ENCODE measurements at places on chromosomes 7 and 10. TPM values are rescaled to one million over a fixed set of nuclear protein-coding genes. Genes with fewer than 3 reads are reported as not detected.

DNA sequence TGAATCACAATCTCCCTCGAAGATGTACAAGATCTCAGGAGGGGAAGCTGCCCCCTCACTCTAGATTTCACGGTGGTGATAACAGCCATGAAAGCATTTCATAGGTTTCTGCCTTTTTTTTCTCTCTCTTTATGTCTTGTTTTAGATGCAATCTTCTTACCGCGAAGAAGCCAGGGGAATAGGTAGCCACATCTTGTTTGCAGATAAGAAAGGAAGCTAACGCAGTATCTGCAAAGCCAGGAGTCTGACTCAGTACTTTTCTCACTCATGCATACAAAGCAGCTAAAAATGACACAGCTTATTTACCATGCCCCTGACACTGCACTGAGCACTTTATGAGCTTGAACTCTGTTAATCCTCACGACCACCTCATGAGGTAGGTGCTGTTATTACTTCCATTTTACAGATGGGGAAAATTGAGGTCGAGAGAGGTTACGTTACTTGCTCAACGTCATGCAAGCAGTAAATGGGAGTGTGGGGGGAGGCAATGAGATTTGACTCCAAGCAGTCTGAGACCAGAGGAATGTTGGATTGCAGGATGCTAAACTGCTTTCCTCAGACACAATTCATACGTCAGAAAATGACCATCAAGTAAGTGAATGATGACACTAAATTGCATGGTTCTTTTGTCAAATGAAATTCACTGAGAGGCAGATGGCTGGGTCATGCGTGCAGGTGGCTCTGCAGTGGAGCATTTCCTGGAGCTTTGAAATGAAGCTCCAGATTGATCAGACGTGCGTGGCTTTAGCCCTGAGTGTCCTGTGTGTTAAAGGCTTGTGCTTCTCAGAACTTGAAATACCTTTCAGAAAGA lies 3.3 kb downstream of the MAP3K8 start:
- peak overlapping the region; percentile 74 for H3K27ac ChIP-seq
- H3K4me3 ChIP-seq = no peak overlapping the region
- H3K36me3 ChIP-seq = peaks cover 4% of the 10 kb centered on the region
- peaks cover 28% of the 10 kb centered on the region for H3K4me1 ChIP-seq
- DNase-seq = no peak
- no peaks in the 10 kb centered on the region for H3K27me3 ChIP-seq

GRCh38 chr7:100822236-100823139 lies 4.8 kb downstream of the EPHB4 start:
- DNase-seq = no peak
- no peak overlapping the region for H3K4me3 ChIP-seq
- H3K27ac ChIP-seq = no peak overlapping the region
- no peaks in the 10 kb centered on the region for H3K27me3 ChIP-seq

DNA sequence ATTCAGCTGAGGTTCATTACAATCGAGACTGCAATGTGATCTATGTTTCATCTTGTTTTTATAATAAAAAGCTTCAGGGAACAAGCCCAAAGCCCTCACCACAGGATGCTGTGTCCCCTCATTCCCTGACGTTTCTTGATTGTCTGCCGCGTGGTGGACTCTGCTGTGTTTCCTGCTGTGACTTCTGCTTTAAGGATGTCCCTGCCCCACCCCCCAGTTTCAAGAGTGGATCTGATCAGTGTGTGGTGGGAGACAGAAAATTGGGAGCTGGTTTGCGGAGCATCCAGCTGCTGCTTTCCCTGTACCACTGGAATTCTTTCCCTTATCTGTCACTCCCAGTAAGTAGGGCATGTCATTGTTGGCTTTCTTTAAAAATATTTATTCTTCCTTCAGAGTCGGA lies 86.2 kb downstream of the CREM start:
- peaks cover 85% of the 10 kb centered on the region for H3K4me1 ChIP-seq
- H3K27me3 ChIP-seq = no peaks in the 10 kb centered on the region
- peak overlapping the region; percentile 88 for H3K27ac ChIP-seq

DNA sequence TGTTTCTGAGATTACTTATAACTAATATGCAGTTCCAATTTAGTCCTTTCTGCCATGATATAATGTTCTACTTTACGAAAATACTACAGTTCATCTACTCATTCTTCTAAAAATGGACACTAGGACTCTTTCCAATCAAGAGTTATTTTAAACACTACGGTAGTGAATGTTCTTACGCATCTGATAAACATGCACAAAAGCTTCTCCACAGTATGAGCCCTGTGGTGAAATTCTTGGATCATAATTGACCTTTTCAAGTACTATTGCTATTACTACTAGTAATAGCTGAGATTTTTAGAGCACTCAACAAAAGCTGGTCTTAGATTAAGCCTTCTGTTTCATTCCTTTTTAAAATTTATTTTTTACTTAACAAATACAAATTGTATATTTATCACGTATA lies 106.4 kb downstream of the CH25H start:
- H3K27ac ChIP-seq = no peak overlapping the region
- H3K4me3 ChIP-seq = no peak overlapping the region
- no peaks in the 10 kb centered on the region for H3K27me3 ChIP-seq
- no peak for DNase-seq
- H3K4me1 ChIP-seq = no peaks in the 10 kb centered on the region

GRCh38 chr10:78899098-78899754 lies 169.5 kb upstream of the ZMIZ1 start:
- H3K4me1 ChIP-seq = peaks cover 3% of the 10 kb centered on the region
- H3K27ac ChIP-seq = no peak overlapping the region
- H3K4me3 ChIP-seq = no peak overlapping the region
- no peaks in the 10 kb centered on the region for H3K27me3 ChIP-seq
- no peak for DNase-seq

Gene IFIT3
- 0.24 TPM for total RNA-seq

DNA sequence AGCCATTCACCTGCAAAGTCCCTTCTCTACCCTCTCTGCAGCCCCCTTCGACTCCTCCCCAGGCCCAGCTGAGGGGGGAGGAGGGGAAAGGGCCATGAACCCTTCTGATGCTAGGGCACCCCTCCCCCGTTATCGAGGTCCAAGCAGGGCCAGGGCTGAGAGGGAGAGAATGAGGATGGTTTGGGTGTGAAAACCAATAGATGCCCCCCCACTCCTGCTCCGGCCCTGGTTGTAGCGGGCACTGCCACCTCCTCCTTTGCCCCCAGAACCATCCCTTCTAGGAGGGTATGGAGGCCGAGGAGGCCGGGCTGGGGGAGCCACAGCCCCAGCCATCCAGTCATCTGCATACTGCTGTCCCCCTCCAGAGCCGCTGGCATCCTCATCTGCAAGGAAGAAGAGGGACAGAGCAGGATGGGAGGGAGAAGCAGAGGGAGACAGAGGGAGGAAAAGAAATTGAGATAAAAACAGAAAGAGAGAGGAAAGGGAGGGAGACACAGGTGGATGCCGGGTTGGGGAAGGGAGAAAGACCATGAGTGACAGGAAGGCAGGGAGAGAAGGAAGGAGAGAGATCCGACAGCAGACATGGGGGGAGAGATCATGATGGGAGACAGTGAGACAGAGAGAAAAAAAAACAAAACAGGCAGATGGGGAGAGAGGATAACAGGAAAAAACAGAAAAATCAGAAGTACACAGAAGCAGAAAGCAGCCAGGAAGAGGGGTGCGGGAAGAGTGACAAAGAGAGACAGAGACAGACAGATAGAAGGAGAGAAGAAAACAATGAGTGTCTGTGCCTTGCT lies 1.9 kb upstream of the GAL3ST4 start:
- H3K27ac ChIP-seq = no peak overlapping the region
- H3K27me3 ChIP-seq = peaks cover 13% of the 10 kb centered on the region
- no peak for DNase-seq
- H3K36me3 ChIP-seq = no peaks in the 10 kb centered on the region

DNA sequence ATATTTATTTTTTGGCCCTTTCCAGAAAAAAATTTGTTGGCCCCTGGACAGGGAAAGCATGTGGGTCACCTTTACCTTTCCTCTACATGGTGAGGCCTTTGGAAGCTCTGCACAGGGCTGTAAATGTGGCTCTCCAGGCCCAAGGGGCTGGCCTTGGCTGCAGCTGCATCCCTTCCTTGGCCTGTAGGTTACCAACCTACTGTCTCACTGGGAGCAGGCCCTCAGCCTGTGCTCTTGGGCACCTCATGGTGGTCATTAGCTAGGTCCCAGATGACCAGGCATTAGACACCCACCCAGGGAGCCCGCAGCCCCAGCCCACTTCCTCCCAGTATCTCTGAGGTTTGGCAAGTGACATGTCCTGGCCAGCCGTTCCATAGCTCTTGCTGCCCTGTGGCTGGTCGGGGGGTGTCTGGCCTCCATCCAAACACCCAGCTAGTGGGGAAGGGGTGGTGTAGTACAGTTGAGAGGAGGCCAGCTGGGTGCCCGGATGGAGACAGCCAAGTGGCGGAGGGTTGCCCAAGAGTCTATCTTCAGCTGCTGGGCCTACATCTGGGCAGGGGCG lies 7.1 kb upstream of the CPA5 start:
- no peaks in the 10 kb centered on the region for H3K4me1 ChIP-seq
- no peaks in the 10 kb centered on the region for H3K36me3 ChIP-seq
- no peaks in the 10 kb centered on the region for H3K27me3 ChIP-seq
- no peak for DNase-seq
- no peak overlapping the region for H3K4me3 ChIP-seq

DNA sequence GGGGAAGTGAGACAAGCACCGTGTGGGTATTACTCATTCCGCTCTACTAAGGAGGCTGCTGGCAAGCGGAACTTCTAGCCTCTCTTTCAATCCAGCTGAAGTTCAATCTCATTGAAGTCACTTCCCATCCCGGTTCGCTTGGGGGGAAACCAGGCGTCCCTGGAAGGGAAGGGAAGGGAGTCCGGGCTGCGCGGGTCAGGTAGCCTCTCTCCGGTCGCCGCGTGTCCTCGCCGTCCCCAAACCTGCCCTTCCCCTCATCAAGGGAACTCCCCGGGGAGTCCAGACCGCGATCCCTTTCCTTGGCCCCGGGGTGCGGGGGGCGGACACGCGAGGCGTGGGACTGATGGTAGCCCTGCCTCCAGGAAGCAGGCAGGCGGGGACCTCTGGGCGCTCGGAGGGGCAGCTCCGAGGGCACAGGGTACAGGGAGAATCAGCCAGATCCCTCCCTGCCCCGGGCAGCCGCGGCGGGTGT lies 598 bp upstream of the ZEB1 start:
- peaks cover 13% of the 10 kb centered on the region for H3K4me1 ChIP-seq
- no peaks in the 10 kb centered on the region for H3K36me3 ChIP-seq
- peak overlapping the region; percentile 100 for H3K4me3 ChIP-seq
- H3K27me3 ChIP-seq = peaks cover 24% of the 10 kb centered on the region
- peak overlapping the region; percentile 61 for H3K27ac ChIP-seq

DNA sequence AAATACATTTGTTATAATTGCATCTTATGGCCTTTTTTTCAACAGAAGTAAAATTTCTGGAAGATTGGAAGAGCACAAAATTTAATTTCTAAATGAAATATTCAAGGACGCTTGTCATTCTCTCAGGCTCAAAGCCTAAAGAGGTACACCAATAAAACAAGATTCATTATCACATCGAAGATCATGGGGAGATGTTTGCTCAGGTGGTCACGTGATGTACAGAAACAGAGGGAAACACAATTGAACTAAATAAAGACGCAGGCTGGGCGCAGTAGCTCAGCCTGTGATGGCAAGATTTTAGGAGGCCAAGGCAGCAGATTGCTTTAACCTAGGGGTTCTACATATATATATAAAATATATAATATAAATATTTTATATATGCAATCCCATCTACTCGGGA lies 37.3 kb upstream of the TMEM254 start:
- DNase-seq = no peak
- no peaks in the 10 kb centered on the region for H3K36me3 ChIP-seq
- H3K27ac ChIP-seq = no peak overlapping the region
- H3K27me3 ChIP-seq = no peaks in the 10 kb centered on the region
- H3K4me1 ChIP-seq = no peaks in the 10 kb centered on the region
- H3K4me3 ChIP-seq = no peak overlapping the region

GRCh38 chr7:80105701-80106408 lies 28.8 kb upstream of the GNAI1 start:
- no peak for DNase-seq
- H3K4me3 ChIP-seq = no peak overlapping the region
- no peak overlapping the region for H3K27ac ChIP-seq
- H3K27me3 ChIP-seq = no peaks in the 10 kb centered on the region
- no peaks in the 10 kb centered on the region for H3K36me3 ChIP-seq
- H3K4me1 ChIP-seq = peaks cover 8% of the 10 kb centered on the region

Gene C10orf105
- not detected for total RNA-seq

Gene FRAT2
- total RNA-seq = 30.6 TPM

DNA sequence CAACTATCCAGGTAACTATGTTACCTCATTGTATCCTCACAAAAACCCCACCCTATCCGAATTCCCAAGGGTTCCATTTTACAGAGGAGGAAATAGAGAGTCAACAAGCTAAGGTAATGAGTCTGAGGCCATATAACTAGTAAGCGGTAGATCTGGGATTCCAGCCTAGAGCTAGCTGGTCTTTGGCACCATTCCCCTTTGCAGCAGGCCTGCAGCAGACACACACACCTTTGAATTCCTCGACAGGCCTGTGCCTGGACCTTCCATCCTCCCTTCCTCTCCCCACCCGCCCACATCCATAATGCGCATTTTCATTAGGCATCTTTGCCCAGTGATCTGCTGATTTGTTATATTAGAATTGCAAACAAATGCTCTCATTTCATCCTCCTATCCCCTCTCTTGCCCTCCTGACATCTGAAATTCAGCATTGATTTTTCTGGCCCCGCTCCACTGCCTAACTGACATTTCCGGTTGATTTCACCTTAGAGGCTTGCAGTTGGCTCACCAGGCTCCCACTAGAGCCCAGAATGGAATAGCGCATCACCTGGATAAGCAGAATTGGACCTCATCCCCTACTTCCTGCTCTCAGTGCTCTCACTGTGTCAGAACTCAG lies 129.5 kb downstream of the PLXNA4 start:
- DNase-seq = no peak
- H3K4me1 ChIP-seq = peaks cover 17% of the 10 kb centered on the region
- no peaks in the 10 kb centered on the region for H3K36me3 ChIP-seq
- no peaks in the 10 kb centered on the region for H3K27me3 ChIP-seq

Gene ASZ1
- not detected for total RNA-seq

GRCh38 chr7:40316176-40316575 lies 181.4 kb downstream of the SUGCT start:
- H3K36me3 ChIP-seq = no peaks in the 10 kb centered on the region
- no peaks in the 10 kb centered on the region for H3K27me3 ChIP-seq
- H3K27ac ChIP-seq = no peak overlapping the region
- no peaks in the 10 kb centered on the region for H3K4me1 ChIP-seq
- H3K4me3 ChIP-seq = no peak overlapping the region

Gene RNF148
- 0.21 TPM for total RNA-seq

- no peak overlapping the region for H3K4me3 ChIP-seq
- no peak for DNase-seq
- peaks cover 20% of the 10 kb centered on the region for H3K27me3 ChIP-seq
- no peaks in the 10 kb centered on the region for H3K4me1 ChIP-seq
These were observed 368.9 kb downstream of the KCNMA1 start for GRCh38 chr10:77268721-77269120.

Gene CC2D2B
- total RNA-seq = 0.15 TPM

Gene ANKRD2
- total RNA-seq = not detected

Gene ANKRD22
- not detected for total RNA-seq

DNA sequence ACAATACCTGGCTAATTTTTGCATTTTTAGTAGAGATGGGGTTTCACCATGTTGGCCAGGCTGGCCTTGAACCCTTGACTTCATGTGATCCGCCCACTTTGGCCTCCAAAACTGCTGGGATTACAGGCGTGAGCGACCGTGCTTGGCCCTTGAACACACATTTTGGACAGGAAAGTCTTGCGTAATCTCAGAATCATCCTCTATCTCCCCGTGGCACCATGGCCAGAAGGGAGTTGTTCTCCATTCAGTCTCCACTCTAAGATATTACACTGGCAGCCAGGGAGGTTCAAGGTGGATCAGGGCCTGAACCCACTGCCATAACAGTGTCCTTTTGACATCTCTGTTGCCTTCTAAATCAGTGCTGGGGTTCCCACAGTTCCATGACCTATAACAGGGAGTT lies 29.2 kb upstream of the GALNTL5 start:
- H3K4me3 ChIP-seq = no peak overlapping the region
- no peaks in the 10 kb centered on the region for H3K4me1 ChIP-seq
- H3K36me3 ChIP-seq = no peaks in the 10 kb centered on the region
- no peak for DNase-seq

Measured in cardiac muscle cell (in vitro differentiated cells and primary cell).